Activated CD4-positive, alpha-beta T cell treated with anti-CD3 and anti-CD28 coated beads for 24 hours (primary cell): ENCODE measurements at places on chromosomes 12 and 14.

DNA sequence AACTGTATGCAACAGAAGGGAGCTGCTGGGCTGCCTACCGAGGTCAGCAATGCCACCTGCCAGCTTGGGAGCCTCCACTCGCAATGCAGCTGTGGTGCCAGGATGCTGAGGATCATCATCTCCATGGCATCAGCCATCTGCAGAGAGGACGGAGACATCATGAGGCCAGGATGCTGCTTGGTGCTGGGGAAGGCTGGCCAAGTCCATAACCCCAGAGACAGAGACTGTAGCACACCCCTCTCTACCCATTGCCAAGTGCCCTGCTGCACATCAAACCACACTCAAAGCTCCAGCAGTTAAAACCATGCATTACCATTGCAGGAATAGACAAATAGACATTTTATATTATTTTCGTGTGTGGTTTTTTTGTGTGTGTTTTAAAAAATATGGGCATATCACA, 43.5 kb downstream of the SVOP start:
- no peak for DNase-seq

DNA sequence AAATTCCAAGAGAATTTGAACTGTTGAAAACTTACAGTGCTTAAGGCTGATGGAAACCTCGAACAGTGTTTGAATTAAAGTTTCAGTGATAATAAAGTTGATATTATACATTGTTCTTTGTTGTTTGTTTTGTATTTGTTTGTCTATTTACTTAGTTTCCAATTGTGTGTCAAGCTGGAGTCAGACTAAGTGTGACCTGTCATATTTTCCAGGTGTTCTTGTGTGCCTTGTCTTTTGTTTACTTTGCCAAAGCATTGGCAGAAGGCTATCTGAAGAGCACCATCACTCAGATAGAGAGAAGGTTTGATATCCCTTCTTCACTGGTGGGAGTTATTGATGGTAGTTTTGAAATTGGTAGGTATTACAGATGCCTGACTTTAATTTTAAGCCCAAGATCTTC, 6.0 kb downstream of the SLCO1C1 start:
- no peak for DNase-seq

DNA sequence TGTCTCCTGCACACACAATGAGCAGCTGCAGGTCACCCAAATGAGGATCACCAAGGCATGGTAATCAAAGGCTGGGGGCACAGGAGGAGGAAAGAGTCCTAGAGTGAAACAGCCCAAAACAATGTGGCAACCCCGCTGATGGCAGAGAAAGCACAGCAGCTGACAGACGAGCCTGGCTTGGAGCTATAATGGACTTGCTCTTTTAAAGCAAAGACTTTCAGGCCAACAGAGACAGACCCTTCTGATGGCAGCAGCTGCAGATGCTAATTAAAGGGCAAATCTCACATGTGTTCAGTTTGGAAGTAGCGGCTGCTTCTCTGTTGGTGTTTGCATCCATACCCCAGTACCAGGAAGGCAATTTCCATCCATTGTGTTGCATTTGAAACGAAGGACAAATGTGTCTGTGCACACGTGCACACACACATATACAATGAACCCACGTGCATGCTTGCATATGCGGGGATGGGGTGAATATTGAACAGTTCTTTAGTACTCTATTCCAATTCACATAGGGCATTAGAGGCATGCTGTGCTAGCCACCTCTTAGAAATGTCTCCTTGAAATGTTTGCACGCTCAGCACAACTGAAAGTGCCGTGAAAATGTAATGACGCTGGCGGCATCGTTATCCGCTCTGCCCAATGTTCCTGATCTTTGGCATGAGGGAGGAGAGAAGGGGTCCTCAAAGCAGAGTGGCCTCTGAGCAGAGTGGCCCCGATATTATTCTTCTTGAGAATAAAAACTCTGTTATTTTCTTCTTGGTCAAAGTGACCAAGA, 38.1 kb downstream of the CIT start:
- no peak for DNase-seq

GRCh38 chr14:66114071-66114470, 372.1 kb upstream of the CCDC196 start:
- no peak for DNase-seq

GRCh38 chr14:99884834-99885648, 91.8 kb downstream of the EML1 start:
- DNase-seq = peak; percentile 22

GRCh38 chr14:55131370-55132137, 2.5 kb downstream of the LGALS3 start:
- DNase-seq = no peak

DNA sequence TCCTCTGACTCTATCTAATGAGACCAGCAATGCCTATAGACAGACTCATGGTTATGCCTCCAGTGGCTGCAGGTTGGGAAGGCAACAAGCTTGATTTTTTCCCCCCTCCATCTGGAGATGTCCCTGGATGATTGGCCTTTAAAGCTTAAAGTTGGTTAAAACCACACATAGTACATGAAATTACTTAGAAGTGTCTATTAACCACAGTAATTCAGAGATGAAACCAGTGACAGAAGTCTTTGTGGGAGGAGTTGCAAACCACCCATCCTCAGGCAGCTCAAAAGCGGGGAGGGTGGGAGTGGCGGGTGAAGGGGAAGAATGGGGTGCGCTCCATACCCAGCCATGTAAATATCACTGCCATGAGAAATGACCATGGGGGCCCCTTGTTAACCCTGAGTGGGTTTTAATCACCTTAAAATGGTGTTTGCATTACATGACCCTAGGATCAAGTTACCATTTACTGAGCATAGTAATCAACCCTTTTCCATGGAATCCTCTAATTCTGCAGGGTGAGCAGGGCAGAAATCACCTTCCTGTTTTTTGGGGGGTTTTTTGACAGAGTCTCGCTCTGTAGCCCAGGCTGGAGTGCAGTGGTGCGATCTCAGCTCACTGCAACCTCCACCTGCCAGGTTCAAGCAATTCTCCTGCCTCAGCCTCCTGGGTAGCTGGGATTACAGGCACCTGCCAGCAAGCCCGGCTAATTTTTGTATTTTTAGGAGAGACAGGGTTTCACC, 133.5 kb downstream of the FOXN3 start:
- DNase-seq = no peak

DNA sequence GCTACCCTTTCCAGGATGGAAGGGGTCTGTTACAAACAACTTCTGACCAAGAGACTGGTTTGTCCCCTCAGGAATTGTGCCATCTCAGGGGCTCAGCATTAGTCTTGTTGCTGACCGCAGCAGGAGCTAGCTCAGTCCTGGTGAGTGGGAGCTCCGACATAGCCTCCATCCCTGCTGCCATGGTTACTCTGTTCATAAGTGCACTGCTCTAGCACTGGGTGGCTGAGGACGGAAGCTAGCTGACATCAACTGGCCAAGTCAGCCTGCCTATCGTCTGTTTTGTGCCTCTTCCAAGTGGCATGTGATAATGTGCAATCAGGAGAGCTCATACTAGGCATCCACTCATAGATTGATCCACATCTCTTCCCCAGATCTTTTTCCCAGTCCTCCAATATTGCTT, 7.5 kb downstream of the SLC17A8 start:
- DNase-seq = no peak

GRCh38 chr14:62778310-62778709, 266.9 kb downstream of the KCNH5 start:
- DNase-seq = no peak

DNA sequence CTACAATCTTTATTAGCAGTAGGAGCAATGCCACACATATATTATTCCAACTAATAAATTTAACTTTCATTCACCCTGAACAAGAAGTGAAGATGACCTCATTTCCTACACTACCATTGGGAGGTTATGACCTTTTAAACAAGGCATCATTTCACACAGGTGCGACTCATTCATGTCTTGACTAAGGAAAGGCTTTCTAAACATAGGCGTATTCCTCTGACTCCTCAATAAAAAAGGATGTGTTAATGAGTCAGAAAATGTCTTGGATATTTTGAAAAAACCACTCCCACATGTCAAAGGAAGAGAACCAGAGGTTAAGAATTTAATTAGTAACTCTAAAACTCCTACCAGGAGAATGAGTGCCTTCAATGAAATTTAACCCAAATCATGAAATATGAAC, 115.2 kb downstream of the PRICKLE1 start:
- no peak for DNase-seq

GRCh38 chr12:51172515-51173431, at the start of gene TFCP2:
Gene TFCP2, minus strand, starts transcription at chr12:51173135. Its CDS starts 713 bp downstream, at chr12:51172422.
- peak; percentile 86 for DNase-seq
